Naive thymus-derived CD8-positive, alpha-beta T cell (primary cell): ENCODE measurements at places on chromosomes 3 and 15.

- DNase-seq: no peak
These were observed 143.7 kb upstream of the LRIG1 start for GRCh38 chr3:66644549-66644948.

DNA sequence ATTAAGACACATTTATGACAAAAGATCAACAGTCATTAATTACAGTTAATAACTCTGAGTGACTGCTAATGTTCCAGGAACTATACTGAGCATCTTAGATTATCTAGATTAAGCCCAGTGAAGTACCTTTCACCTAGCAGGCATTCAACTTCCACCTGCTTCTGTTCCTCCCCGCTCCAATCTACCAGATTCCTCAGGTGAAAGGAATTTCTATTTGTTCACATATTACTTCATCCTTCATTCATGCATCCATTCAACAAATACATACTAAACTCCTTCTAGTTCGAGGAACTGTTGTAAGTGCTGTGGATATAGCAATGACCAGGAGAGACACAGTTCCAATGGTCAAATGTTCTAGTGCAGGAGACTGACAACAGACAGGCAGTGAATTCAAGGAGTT is 139.3 kb downstream of the FILIP1L start:
- DNase-seq: no peak

DNA sequence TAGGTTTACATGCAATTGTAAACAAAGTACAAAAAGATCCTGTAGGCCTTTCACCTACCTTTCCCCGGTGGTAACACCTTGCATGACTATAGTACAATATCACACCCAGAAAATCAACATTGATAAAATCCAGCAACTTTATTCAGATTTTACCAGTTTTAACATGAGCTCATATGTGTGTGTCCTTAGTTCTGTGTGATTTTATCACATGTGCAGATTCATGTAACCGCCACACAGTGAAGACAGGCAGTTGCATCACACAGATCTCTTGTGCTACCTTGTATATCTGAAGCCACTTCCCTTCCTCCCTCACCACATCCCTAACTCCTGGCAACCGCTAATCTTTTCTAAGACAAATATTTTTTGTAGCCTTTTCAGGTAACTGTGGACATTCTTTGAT is 183.5 kb upstream of the C2CD4B start:
- DNase-seq: no peak

DNA sequence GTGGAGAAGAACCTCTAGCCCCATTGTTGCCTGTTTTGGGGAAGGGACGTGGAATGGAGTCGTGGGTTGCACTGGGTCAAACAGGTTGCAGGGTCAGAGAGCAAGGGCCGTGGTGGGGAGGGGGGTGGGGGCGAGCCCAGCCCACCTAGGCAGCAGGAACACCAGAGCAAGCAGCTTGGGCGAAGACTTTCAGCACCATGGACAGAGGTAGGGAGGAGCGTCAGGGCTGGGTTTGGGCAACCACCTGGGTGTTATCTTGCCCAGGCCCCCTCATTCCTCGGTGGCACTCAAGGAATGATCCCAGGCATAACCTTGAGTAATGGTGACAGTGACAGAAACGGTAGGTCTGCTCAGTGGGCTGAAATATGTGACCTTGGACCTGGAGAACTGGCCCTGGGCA is 45.9 kb upstream of the TMEM115 start:
- no peak for DNase-seq

DNA sequence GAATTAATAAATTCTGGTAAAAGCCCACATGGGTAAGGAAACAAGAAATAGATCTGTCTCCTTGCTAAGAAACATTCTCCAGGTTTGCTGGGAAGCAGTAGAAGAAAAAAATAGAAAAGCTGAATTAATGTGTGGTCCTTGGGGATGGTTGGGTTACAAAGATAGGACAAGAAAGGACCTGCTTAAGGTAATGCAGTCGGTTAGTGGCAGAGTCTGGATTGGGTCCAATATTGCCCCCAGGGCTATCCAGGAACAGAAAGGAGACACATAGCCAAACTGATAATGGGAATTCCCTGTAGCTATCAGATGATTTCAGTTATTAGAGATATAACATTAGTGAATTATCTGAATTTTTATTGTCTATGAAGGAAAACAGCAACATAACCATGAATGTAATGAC is 584.3 kb downstream of the ROBO1 start:
- no peak for DNase-seq

DNA sequence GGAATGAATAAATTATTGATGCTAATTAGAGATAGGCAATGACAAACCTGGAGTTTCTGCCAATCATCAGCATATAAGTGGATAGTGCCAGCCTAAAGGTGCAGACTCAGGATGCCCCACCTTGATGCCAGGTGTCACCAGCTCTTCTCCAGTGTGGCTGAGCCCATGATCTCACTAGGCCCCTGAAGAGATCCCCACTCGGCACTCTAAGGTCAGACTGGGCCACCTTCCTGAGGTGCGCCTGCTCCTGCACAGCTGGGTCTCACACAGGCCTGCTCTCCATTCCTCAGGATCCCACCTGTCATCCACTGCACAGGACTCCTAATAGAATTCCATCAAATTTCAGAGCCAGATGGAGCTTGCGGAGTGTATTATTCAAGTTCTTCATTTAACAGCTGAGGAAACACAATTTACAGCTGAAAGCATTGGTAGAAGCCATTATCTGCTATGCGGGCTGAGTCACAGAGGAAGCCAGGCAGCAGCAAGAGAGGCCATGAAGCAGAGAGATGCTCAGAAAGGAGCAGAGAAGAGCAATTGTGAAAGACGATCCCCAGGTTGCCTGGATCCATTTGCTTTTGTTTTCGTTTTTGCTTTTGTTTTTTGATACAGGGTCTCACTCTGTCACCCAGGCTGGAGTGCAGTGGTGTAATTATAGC is 25.1 kb upstream of the FSTL1 start:
- no peak for DNase-seq

DNA sequence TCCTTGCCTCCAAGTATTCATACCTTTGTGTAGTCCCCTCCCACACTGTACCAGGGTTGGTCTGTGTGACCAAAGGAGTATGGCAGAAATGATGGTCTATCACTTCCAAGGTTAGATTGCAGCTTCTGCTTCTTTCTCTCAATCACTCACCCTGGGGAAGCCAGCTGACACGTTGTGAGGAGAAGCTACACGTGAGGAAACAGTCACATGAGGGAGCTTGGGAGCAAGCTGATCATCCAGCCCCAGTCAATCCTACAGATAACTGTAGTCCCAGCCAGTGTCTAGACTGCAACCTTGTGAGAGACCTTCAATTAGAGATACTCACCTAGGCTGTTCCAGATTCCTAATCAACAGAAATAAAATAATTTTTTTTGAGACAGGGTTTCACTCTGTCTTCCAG is 6.2 kb upstream of the ZNF774 start:
- DNase-seq: no peak
